ENCODE measurements at places on chromosomes 4 and X. TPM values are rescaled to one million over a fixed set of nuclear protein-coding genes. Genes with fewer than 3 reads are reported as not detected.

DNA sequence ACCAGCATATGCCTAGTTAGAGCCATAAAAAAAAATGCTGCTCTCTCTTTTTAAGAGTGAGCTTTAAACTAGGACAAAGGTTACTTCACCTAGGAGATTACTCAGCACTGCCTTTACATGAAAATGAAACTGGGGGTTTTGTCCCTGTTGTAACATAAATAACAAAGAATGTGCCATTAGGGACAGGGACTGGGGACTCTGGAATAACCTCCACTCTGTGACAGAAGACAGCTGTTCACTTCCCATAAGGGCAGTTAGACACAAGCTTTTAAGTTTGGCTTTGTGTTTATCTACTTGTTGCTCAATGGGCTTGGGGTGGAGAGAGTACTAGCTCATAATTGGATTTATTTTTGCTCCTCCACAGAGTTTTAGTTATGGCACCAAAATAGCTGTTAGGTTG, 11.9 kb downstream of the ENPEP start:
- DNase-seq: no peak

GRCh38 chrX:76202471-76202870, 29.6 kb downstream of the PBDC1 start:
- DNase-seq: no peak

DNA sequence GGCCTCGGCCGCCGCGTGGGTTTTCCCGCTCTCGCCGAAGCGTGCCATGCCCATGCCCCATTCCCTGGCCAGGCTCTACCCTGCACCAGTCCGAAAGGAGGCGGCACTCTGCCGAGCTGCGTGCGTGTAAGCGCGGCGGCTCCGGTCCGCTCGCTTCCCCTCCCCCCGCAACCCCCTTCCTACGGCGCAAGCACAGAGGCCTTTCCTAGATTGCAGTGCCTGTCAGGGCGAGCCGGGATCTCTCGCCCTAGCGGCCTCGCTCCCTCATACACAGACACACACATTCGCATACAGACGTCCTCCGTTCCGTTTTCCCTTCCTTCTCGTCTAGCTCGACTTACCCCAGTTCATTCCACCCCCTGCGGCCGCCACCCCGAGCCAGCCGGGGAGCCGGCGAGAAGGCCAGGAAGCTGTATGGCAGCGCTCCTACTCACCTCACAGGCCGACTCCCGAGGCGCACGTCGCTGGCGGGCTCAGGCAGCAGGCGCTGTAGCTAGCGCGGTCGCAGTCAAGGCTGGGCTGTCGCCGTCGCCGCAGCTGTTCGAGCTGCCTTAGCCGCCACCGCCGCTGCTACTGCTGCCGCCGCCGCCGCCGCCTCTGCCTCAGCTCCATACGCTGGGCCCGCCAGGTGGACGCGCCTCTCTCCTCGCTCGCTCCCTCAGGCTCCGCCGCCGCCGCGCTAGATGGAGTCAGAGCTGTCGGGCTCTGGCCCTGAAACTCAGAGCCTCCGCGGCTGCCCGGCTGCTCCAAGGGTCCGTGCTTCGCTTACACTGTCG, 615 bp downstream of the NEXMIF start:
- no peak for DNase-seq

GRCh38 chr4:103449296-103450023, 251.3 kb upstream of the CENPE start:
- no peak for DNase-seq

DNA sequence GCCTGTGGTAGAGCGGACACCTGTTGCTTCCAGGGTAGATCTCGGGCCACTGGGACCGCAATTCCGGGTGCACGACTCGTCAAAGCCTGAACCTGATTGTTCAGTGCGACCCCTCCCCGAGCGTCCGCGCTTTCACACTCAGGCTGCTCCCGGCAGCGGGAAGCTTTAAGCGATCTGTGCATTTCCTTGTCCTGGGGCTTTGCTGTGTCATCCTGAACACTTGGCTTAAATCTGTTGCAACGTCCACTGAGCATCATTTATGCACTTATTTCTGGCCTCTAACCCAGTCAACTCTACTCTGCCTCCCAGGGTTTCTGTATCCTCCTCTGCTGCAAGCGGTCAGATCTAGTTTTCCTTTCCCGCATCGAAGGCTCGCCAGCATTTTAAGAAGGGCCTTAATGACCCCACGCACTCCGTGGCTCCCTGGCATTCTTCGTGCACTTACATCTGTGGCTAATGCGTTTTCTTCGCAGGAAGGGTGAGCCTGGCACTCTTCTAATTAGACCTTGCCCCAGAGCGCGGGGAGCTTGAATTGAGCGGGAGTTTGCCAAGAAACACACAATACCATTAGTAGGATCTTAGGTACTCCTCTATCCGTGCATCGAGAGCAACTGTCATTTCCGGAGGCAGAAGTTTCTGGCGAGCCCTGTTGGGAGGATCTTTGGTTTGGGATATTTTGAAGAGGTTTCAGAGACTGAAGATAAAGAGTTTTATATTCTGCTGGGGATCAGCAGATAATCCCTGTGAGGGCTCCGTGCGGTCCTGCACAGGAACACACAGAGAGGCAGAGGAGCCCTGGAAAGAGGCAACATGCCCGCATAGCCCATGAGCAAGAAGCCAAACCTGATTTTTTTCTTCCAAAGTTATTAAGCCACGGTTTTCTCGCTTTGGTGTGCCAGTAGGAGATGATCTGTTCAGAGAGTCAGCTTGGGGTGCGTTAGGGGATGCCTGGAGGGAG, 654 bp upstream of the DDIT4L start:
- peak; percentile 21 for DNase-seq

DNA sequence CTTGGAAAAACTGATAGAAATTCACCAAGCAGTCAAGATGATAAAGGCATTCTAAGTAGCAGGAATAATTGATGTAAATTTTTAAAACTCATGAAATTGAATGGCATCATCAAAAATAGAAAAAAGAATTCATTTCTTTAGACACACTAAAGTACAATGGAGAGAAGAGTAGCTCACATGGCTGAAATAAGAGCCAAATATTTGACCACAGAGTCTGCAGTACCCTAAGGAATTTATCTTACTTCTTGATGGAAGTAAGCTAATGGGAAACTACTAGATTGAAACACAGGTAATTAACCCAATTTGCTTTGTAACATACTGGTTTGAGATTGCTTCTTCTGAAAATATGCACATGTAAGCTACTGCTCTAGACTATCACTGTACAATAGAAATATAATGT, 70.8 kb upstream of the GPM6A start:
- DNase-seq: no peak

GRCh38 chr4:21592970-21593670, 355.5 kb downstream of the KCNIP4 start:
- DNase-seq: no peak

DNA sequence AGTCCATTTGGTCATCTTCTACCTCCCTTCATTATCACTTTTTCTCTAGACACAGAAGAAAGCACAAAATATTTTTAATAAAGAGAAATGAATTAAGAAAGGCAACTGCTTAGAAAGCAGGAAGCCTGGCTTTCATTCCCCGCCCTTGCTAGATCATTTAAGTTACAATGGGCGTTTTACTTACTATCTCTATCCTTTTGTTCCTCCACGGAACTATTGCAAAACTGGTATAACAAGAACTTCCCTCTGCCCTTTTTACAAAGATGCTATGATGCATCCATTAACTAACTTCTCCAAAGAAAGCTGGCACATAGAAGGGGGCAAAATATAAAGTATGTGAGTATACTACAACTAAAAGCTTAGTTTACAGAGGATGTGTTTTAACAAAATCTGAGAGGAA, 434.5 kb upstream of the FTHL17 start:
- no peak for DNase-seq

- DNase-seq: peak; percentile 85
These were observed 224.2 kb upstream of the EMCN start for GRCh38 chr4:100742045-100742444.

GRCh38 chrX:48681539-48682183, 1.9 kb upstream of the WAS start:
- DNase-seq: no peak

DNA sequence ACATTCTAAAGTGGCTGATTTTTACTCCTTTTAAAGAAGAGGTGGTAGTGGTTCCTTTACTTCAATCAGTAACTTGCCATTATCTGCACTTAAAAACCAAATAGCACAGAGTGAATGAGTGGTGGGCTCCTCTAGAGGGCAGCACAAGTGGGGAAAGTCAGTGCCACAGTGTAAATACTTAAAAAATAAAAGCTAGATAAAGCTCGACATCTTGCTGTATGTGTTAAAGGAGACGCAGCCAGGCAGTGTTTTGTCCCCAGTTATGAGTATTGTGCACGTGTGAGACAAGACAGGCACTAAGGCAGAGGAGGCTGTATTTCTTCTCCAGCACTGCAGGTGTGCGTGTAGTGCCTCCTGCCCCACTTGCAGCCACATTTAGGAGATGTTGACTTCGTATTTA, 24.6 kb downstream of the NAP1L5 start:
- DNase-seq: peak; percentile 68

DNA sequence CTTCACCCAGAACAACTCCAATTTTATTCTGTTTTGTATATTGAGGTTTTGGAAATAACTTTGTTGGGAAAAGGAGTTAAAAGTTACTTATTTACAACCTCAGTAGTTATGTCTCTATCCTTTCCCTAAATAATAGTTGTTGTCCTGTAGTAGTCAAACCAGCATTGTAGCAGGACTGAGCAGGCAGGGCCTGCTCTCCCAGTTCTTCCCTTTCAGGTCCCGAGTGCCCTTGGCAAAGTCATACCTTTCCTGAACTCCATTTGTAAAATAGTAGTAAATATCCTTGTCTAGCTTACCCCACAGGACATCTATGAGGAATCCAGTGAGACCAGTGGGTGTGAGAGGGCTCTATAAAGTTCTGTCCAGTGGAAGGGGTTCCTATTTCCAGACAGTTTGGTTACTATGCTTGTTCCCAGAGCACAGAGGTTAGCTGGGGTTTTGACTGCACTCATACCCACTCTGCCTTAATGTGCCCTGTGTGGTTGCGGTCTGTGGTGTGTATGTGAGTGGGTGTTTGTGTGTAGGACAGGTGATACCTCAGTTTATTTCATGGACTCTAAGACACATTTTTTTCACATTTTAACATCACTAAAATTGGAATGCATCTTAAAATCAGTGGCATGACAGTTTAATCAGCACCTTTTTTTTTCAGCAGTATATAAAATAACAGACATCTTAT, 136.3 kb downstream of the AMMECR1 start:
- no peak for DNase-seq

- DNase-seq: no peak
These were observed 67.1 kb upstream of the HGFAC start for GRCh38 chr4:3374667-3375066.

DNA sequence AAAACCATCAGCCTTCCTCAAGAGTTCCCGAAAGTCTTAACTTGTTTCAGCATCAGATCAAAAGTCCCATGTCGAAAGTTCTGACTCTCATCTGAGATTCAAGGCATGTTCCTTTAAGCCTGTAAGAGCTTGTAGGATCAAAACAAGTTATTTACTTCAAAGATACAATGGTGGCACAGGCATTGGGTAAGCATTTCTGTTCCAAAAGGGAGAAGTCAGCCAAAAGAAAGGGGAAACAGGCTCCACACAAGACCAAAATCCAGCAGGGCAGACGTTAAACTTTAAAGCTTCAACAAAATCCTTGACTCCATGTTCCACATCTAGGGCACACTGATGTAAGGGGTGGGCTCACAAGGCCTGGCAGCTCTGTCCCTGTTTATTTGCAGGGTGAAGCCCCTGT, 91.7 kb downstream of the FHDC1 start:
- no peak for DNase-seq

DNA sequence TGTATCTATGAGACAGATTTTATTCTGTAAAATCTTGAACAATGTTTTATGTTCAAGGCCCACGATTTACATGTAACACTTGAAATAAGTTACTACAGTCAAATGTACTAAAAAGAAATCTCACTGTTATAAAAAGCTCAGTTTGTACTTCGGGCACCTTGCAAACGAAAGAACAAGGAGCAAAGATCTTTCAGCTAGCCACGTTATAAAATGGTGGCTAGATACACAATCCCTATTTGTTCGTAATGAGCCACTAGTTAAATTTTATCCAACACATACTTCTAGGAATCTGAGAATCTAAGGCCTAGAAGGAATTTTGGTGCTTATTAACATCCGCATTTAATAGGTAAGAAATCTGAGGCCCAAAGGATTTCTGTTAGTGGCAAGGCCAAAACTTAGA, 2.5 kb downstream of the ARHGEF9 start:
- no peak for DNase-seq

- no peak for DNase-seq
These were observed 83.8 kb downstream of the TBC1D9 start for GRCh38 chr4:140672416-140672815.

- no peak for DNase-seq
These were observed 130.1 kb upstream of the MAB21L2 start for GRCh38 chr4:150451883-150452282.

The ASMT gene
- not detected for total RNA-seq

The PHOX2B gene
- not detected for total RNA-seq

The TRIM60 gene
- total RNA-seq: not detected

The TMEM150C gene
- total RNA-seq: 6.0 TPM

The XAGE3 gene
- not detected for total RNA-seq

The NXF2 gene
- not detected for total RNA-seq

The SASH3 gene
- total RNA-seq: not detected

All from dermis blood vessel endothelial cell (primary cell).